Mesendoderm (in vitro differentiated cells): ENCODE measurements at places on chromosomes 3 and 15.

DNA sequence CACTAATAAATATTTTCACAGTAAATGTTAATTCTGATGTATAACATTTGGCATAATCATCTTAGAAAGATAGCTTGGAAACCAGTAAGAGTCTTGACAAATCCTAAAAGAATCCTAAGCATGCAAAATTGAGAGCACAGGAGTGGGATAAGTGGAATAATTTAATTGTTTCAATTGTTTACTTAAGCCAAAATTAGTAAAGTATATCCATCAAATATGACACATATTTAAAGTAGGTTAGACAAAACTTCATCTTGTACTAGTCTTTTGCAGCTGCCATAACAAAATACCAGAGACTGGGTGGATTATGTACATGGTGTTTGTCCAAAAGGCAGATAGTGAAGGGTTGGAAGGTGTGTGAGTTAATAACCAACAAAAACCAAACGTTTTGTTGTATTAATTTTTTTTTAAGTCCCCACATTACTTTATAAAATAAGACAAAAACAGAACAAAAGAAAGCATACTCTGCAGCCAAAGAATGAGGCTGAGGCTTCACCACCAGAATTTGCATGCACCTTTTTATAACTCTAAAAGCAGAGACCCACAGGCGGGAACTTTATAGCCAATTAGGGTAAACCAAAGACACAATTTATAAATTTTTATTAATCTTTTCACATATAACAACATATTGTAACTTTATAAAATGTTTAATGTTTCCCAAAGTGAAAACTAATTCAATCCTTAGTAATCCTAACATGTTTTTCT, 41.9 kb upstream of the CD200R1L start:
- no peak for DNase-seq

DNA sequence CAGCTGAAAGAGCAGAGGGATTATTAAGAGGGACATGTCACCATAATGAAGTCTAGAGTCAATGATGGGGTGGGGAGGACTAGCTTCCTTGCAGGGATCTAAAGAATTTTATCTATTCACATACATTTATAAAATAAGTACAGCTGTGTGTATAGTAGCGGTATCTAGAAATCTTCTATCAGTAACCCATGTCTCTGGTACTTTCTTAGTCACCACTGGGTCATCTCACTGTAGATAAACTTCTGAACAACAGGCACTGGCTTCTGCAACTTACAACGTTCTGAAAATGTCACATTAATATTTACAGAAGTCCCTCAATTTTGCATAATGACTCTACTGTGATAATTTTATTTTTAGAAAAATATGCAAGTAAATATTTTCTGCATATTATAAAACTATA, 401.7 kb downstream of the TBC1D5 start:
- DNase-seq = no peak

GRCh38 chr3:42182555-42182954, 83.4 kb downstream of the CCK start:
- DNase-seq = no peak

DNA sequence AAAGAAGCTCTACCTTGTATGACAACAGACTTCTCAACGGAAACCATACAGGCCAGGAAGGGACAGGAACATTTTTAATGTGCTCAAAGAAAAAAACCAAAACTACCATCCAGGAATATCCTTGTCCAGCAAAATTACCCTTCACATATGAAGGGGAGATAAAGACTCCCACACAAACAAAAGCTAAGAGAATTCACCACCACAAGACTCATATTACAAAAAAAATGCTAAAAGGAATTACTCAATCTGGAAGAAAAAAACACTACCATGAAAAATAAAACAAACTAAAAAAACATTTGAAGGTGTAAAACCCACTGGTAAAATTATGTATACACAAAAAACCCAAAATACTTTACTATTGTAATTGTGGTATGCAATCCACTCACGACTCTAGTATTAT, 57.2 kb downstream of the DLG1 start:
- no peak for DNase-seq

GRCh38 chr3:117103675-117104074, 394.1 kb downstream of the TUSC7 start:
- peak; percentile 20 for DNase-seq

DNA sequence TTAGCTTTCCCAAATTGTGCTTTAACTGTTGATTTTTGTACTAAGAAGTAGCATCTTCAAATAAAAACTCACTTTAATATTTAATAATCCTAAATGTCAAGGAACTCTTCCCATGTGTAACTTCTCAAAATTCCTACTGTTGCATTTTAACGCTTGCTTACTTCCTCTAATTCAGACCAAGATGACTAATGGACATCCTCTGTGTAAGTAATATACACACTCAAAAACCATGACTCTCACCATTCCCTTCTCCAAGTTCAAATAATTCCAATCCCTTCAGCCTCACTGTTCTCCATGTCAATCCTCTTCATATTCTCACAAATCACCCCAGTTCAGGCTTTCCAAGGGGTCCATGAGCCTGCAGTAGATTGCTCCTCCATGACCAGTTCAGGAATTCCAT, 13.0 kb downstream of the MRPL46 start:
- no peak for DNase-seq

GRCh38 chr3:167151636-167152035, 228.5 kb downstream of the ZBBX start:
- no peak for DNase-seq

DNA sequence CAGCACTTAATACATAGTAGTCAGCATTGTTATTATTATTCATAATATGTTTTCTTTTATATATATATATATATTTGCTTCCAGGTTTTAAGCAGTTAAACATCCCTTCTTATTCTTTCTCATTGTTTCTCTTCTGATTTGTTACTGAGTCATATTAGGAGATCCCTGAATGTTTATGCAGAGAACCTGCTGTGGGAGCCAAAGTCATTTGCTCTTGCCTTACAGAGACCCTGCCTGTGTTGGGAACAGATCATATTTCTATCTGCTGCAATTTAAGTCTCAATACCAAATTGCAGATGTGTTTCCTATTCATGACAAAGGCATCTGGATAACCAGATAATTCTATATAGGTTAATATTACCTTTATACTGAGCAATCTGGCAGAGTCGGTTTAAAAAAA, 323.0 kb upstream of the UMPS start:
- no peak for DNase-seq
